Activated T-helper 9 cell treated with anti-CD3 and anti-CD28 coated beads, Interleukin-2, amount 50 U/mL, for 16 hours (primary cell): ENCODE measurements at places on chromosomes 1 and 21.

GRCh38 chr21:18499761-18500376 lies 96.3 kb upstream of the TMPRSS15 start:
- no peak for DNase-seq

DNA sequence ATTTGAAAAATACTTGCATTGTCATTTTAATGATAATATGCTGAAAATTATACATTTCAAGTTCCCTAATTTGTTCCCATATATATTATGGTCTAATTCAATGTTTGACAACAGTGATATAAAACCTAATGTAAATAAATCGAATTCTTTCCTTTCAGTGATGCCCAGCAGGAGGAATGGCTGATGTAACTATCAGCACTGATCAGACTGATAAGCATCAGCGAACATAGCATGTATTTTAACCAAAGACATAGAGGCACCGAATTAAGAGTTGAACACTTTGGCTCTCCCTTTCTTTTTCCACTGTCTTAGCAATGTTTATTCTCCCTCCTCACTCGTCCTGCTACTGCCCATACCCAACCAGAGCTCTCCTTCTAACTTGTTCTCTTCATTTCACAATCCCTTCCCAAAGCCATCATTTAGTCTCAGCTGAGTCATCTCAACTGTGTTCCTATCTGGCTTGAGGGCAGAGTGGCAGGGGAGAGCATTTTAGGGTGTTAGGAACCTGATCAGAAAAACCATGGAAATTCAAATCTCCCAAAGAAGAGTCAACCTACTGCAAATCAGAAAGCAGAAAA lies 58.8 kb upstream of the C1orf115 start:
- DNase-seq = no peak

GRCh38 chr1:197598935-197599334 lies 176.3 kb downstream of the DENND1B start:
- DNase-seq = no peak

DNA sequence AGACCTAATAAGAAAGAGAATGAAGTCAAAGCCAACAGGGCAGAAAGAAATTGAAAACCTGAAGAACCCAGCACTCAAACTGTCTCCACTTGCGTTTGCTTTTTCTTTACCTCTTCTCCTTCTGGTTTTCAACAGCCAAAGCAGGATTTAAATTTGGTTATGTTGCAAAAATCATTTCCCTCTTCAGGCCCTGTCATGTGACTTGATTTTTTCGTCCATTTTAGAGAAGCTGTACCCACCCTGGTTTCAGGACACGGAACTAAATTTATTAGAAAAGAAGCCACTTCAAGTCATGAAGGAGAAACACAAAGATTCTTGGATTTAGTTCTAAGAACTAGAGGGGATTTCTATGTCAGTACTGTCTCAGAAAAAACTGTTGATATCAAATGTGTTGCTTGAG lies 1.0 kb upstream of the SYNJ1 start:
- no peak for DNase-seq

- DNase-seq = no peak
Observed at GRCh38 chr21:28325618-28326017, 667.1 kb downstream of the LTN1 start.

DNA sequence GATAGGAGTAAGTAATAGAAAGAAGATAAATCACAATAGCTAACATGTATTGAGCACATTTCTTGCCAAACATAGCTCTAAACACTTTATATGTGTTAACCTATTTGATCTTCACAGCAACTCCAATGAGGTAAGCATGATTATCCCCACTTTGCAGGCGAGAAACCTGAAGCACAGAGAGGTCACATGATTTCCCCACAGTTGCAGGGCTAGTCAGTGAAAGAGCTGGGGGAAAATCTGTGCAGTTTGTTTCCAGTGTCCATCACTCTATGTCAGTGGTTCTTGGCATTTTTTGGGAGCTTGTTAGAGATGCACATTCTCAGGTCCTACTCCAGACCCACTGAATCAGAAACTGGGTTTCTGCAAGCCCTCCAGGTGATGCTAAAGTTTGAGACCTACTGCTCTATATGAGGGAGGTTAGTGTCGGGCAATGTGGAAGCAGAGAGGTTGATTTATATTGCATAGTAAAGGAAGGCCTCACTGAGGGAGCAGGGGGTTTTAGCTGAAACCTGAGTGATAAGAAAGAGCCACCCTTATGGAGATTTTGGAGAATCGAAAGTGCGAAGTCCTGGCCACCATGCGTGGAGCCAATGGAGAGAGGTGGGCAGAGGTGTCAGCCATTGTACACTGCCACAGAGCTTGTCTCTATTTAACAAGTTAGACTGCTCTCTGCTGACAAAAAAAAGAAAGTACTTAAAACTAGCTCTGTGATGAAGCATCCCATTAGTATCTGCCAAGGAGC lies 20.9 kb downstream of the MCOLN3 start:
- DNase-seq = no peak

GRCh38 chr1:107863342-107863741 lies 101.6 kb downstream of the VAV3 start:
- DNase-seq = no peak

GRCh38 chr1:93504247-93505033 lies 56.5 kb downstream of the FNBP1L start:
- DNase-seq = no peak

DNA sequence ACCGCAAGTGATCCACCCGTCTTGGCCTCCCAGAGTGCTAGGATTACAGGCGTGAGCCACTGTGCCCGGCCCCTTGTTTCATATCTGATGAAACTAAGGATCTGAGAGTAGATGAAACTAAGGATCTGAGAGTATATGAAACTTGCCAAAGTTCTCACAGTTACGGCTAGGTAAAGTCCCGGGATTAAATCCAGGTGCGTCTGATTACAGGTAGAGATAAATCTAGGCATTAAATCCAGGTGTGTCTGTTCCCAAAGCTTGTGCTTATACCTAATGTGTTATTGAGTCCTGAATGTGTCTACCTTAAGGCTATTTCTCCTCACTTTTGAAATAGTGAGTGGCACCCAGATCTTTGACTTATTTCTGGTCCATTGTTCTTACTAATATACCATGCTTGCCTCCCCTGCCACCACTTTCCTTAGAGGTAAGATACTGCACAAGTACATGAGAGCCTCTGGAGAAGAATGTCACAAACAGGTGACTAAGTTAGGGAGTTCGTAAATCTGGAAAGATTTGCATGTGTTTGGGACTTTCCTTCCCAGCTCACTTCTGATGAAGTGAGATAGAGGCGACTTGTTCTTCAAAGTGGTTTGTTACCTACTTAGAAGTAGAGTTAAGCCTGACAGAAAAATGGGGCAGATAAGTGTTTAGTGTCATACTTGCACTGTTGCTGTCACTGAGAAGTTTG lies 66.5 kb downstream of the AK4 start:
- no peak for DNase-seq
